Hippocampal formation (tissue), 2 donors: ENCODE measurements at places on chromosomes 5 and 9.

- no peak for DNase-seq
Observed at GRCh38 chr9:13939701-13940490, 374.0 kb downstream of the NFIB start.

GRCh38 chr9:119852390-119852789 is 483.2 kb upstream of the BRINP1 start:
- no peak for DNase-seq

DNA sequence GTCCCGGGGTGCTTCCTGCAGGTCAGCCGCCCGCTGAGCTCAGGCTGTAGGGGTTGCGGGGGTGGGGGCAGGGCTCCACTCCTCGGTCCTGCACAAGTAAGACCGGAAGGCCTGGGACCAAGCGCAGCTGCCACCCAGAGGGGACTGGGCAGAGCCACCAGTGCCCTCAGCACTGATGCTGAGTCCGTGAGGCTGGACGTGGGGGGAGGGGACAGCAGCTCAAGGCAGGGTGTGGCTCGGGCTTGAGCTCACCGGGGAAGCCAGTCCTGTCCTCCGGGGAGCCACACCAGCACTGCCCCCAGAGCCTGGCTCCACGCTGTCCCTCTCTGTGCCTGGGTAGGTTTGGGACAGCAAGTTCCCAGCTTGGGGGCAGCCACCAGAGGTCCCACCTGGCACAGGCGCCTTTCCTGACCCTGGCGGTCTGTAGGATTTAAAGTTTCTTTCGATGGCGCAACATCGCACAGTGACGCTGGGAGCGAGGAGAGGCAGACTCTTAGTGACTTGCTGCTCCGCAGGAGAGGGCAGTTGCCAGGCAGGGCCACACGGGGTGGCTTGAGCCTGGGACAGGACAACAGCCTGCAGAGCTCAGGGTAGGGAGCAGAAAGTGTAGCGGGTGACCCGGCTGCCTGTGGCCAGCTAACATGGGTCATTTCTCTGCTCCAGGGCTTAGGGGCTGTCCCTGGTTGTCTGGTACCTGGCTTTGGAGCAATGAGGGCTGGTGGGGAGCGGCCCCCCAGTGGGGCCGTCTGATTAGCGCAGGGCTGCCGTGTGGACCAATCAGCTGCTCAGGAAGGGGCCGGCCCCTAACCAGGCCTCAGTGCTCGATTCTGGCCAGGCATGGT is 5.7 kb downstream of the LCN1 start:
- DNase-seq, result no peak

DNA sequence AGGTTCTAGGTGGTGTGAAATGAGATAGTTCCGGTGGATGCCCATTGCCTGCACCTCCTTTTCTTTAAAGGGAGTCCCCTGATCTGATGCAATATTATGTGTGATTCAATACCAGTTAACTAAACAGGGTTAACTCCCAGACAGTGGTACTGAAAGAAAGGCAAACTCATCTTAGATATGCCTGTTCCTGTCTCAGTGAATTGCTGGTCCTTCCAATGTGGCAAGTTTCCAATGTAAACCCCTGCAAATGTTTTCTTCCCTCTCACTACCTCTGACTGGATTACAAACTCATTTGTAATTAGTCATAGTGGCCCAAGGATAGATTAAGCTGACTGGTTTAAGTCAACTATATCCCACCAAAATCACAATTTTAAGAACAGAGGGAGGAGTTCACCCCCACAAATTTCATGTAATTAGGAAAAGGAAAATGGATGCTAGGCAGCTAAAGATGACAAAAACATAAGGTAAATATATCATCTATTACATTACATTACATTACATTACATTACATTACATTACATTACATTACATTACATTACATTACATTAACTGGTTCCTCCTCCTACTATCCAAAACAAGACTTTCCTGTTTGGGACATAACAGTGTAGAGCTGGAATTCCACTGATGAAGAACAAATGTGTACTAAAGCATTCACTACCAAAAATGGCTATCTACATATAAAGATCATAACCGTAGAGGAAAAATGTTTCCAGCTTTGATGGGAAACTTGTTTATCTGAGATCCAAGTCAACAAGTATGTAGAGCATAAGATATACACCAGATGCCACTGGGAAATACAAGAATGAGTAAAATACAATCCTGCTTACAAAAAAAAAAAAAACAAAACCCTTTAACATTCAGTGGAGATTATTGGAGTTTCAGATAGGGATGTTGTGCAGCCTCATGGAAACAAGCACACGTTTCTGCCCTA is 121.5 kb upstream of the SNX2 start:
- no peak for DNase-seq

GRCh38 chr5:90759119-90759518 is 200.5 kb downstream of the ADGRV1 start:
- no peak for DNase-seq

DNA sequence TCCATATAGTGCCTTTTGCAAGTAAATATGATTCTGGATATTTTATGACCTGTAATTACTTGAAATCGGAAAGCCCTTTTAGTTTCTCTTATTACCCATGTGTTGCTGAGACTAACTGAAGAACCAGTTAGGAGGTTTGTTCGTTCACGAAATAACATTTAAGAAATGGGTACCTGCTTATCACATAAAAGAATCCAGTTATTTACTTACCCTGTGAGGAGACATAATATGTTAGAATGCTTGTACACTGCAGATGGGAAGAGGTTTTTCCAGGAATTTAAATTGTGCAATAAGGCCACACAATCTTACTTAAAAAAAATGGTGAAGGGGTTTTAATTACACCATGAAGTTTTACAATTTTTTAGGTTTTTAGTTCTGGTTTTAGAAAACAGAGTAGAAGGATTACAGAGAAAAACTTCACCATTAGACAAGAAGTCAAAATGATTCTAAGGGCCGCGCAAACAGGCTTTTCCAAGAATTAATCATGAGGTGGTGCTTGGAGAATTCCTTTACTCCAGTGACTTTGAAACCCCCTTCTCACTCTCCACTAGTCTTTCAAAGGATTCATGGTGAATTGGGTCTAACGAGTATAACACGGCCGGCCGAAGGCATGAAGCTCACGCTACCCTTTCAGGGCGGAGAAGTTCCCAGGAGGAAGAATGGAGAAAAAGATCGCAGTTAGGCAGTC is 1.1 kb upstream of the PTGER4 start:
- no peak for DNase-seq

DNA sequence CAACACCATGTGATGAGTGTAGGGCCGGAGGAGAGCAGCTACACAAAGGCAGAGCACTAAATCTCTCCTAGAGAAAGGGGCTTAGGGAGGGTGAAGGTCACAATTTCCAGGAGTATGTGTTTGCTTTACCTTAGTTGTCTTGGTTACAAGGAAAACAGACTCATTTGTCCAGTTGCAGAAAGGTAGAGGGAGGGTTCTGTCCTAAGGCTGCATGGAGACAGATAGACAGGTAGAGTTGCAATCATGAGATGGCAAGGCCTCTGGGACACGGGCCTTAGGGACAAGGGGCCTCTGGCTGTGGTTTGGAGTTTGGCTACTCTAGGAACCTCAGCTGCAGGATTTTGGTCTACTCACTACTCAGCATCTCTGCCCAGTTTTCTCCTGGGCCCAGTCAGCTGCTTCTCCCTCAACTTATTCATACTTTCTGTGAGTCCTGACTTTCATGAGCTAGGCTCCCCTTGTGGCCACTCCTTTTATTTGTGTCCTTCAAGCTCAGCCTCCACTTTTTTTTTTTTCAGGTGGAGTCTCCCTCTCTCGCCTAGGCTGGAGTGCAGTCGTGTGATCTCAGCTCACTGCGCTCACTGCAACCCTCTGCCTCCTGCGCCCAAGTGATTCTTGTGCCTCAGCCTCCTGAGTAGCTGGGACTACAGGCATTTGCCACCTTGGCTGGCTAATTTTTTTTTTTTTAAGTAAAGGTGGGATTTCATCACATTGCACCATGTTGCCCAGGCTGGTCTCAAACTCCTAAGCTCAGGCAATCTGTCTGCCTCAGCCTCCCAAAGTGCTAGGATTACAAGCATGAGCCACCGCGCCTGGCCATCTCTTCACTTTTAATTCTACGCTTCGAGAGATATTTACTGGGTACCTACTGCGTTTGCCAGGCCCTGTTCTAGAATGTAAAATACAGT is 76.6 kb downstream of the PTPDC1 start:
- no peak for DNase-seq

DNA sequence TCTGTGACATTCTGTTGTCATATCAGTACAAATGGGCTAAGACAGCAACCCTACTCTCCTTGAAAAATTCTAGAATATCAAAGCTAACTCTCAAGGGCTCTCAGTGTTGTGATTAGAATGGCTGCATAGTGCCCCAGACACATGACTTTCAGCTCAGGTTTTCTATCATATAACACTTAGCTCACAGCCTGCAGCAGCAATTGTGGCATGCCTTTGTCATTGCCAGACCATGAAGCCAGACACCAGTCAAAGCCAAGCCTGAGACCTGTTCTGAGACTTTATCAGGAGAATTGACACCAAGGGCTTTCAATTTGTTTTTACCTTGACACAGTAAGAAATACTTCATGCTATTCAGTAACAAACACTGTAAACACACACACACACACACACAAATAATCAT is 159.0 kb upstream of the SNX2 start:
- DNase-seq, result no peak
